NCI-H1105 (cell line): ENCODE measurements at places on chromosomes 7 and 10.

- DNase-seq, result no peak
These were observed 96.6 kb upstream of the CACUL1 start for GRCh38 chr10:118851062-118852035.

- no peak for DNase-seq
These were observed 24.0 kb upstream of the GTF2I start for GRCh38 chr7:74633451-74633921.

DNA sequence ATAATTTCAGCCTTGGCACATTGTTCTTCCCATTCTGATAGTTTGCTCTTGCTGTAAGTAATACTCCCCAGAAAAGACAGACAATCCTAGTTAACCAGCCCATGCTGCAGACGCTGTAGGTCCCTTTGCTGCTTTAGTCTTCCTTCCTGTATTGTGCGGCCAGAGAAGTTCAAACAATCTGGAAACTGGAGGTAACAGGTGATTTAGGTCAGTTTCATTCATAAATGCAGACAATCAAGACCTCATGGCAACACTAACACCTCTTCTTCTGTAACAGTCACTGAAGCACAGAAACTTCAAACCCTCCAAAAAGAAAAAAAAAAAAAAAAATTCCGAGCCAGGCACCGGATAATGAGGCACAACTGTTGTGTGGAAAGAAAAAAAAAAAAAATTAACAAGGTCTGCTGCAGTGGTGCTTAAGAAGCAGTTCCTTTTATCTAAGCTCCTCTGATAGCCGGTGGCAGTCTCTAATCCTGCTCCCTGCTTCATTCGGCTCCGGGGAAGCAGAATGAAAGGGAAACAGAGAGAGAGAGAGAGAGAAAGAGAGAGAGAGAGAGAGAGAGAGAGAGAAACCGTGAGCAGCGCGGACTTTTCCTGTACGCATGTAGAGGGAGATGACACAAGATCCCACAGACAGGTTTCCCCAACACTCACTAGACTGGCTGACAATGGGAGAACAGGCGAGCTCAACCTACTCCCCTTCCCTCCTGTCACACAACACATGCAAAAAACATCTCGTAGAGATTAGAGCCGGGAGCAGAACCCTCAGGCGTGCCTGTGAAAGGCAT lies at the start of gene SEMA3A:
Gene SEMA3A, minus strand, starts transcription at position 306 of the 788 bp plus-strand sequence. Its CDS starts 203 bp downstream, at position 103.
- no peak for DNase-seq

DNA sequence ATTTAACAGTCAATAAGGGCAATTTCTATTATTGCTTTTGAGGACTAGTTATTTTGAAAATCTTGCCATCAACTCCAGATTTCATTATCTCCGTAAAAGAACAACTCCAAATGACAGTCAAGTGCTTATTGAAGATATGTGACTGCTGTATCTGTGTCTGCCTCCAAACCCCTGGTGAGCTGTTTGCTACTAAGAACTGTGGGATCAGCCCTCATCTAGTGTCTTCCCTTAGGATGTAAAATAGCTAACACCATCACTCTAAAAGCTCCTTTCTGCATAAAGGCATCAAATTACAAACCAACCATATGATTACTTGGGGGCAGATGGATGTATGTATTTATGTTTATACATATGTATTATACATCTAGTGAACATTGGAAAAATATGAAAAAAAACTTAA lies 70.8 kb upstream of the SLC13A1 start:
- DNase-seq, result no peak

GRCh38 chr7:121714559-121715303 lies 158.2 kb upstream of the PTPRZ1 start:
- no peak for DNase-seq

GRCh38 chr10:93236393-93237040 lies 162.8 kb downstream of the CYP26A1 start:
- no peak for DNase-seq

DNA sequence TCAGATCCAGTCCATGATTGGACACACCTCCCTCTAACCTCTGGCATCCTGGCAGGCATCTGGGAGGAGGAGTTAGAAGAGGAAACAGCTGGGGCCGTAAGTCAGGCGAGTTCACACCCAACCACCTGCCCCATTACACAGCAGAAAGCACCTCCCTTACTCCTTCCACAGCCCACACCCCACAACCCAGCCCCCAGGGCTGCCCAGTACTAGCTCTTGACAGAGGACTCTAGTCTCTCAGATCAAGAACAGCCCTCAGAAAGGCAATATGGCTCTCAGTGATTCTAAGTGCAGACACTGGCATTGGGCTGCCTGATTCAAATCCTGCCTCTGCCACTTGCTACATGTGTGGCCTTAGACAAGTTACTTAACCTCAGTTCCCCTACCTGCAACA lies 34.1 kb downstream of the KCNMA1 start:
- no peak for DNase-seq

- no peak for DNase-seq
These were observed 9.6 kb downstream of the FAM53B start for GRCh38 chr10:124734311-124735166.

DNA sequence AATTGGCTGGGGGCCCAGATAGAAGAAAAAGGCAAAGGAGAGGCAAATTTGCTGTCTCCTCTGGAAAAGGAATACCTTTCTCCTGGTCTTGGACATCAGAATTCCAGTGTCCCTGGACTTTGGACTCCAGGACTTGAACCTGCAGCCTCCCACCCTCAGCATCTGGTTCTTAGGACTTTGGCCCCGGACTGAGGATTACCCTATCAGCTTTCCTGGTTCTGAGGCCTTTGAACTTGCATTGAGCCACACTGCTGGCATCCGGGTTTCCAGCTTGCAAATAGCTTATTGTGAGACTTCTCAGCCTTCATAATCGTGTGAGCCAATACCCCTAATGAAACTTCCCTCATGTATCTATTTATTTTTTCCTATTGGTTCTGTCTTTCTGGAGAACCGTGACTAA lies 68.3 kb downstream of the DNAH11 start:
- no peak for DNase-seq

DNA sequence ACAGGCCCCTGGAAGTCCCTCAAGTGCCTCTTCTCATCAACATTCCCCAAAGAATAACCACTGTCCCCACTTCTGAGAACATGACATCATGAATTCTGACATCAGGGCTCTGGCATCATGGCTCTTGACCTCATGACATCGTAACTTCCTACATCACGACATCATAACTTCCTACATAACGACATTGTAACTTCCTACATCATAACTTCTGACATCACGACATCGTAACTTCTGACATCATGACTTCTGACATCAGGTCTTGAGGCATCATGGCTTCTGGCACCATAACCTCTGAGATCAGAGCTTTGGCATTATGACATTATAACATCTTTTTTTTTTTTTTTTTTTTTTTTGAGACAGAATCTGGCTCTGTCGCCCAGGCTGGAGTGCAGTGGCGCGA lies 66.7 kb upstream of the FAM20C start:
- no peak for DNase-seq

GRCh38 chr10:130224228-130224627 lies 88.0 kb downstream of the GLRX3 start:
- DNase-seq, result no peak

- DNase-seq, result no peak
These were observed 136.4 kb downstream of the CDC14C start for GRCh38 chr7:49060743-49061142.

- no peak for DNase-seq
These were observed 65.2 kb downstream of the SH2D4B start for GRCh38 chr10:80602881-80603280.

GRCh38 chr10:74991435-74991834 lies 120.0 kb upstream of the SAMD8 start:
- DNase-seq, result no peak

GRCh38 chr7:90312745-90313144 lies 8.4 kb downstream of the FAM237B start:
- no peak for DNase-seq

DNA sequence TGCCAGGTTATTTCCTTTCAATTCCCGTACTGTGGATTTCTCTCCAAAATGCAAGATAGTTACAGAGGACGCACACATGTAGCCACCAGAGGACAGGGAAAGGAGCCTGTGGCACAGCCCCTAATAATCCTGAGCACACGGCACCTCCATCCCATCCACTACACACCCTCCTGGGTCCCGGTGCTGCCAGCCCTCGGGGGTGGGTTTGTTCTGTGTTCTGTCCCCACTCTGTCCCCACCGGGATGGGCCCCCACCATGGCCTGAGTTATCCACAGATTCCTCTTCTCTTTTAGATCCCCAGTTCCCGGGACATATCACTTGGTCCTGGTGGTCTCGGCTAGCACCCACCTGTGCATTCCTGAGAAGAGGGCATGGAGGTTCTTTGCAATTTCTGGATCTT lies 196.9 kb upstream of the PPP2R2D start:
- DNase-seq, result no peak

GRCh38 chr10:22111705-22112104 lies 106.1 kb downstream of the EBLN1 start:
- DNase-seq, result no peak

DNA sequence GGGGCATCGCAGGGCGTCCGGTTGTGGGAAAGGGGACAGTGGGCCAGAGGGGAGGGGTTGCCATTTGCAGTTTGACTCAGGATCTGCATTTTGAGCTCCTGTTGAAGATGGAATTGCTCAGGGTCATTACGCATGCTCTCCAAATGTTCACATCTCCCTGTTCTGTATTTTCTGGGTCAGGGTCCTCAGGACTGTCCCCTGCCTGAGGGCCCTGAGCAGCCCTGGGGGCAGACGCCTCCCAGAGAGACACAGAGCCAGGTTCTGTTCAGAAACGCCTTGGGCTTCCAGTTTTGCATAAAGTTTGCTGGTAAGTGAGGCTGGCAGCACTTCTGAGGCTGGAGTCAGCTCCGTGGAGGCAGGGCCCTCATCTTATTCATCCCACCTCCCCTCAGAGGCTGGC lies 34.1 kb upstream of the NUB1 start:
- DNase-seq, result no peak
